ENCODE measurements at places on chromosomes 2 and 18. TPM values are rescaled to one million over a fixed set of nuclear protein-coding genes. Genes with fewer than 3 reads are reported as not detected.

- H3K4me1 ChIP-seq: no peaks in the 10 kb centered on the region
- no peaks in the 10 kb centered on the region for H3K27me3 ChIP-seq
- H3K36me3 ChIP-seq: no peaks in the 10 kb centered on the region
- no peak overlapping the region for H3K4me3 ChIP-seq
- DNase-seq: no peak
Observed at GRCh38 chr2:201344663-201345366, 12.3 kb downstream of the FLACC1 start.

DNA sequence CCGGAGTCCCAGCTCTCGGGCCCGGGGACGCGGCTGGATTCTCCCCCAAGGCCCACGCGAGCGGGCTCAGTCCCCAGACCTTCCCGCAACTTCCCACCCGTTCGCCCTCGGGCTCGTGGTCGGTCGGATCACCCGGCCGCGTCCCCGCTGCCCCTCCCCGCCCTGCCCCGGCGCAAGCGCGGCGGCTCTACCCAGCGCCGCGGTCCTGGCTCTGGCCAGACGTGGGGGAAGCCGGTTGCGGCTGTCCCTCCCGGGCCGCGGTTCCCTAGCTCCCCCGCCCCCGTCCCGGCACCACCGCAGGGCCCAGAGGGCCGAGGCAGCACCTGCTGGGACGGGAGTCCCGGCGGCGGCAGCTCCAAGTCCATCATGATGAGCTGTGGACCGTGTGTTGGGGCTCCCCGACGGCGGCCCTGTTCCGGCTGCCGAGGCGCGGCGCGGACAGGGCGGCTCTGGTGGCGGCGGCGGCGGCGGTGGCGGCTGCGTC is 276 bp downstream of the NFE2L2 start:
- H3K27me3 ChIP-seq: no peaks in the 10 kb centered on the region
- no peak for DNase-seq
- peaks cover 26% of the 10 kb centered on the region for H3K4me1 ChIP-seq
- no peaks in the 10 kb centered on the region for H3K36me3 ChIP-seq
- H3K27ac ChIP-seq: peak overlapping the region; percentile 98

DNA sequence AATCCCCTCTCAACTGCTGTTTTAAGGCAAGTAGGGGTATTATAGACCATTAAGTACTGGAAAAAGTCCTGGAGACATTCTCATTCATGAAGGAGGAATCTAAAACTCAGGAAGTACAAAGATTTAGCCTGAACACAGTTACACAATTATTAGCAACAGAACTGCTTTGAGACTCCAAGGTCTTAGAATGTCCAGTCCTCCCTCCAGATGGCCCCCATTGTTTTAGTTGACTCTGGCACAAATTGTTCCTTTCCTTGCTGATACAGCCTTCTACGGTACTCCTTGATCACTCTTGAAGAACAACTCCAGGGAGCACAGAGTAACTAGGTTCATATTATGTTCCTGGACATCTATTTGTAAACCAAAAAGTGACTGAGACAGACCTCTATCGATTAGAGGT is 210.1 kb upstream of the RND3 start:
- no peak overlapping the region for H3K27ac ChIP-seq
- DNase-seq: no peak
- no peak overlapping the region for H3K4me3 ChIP-seq

DNA sequence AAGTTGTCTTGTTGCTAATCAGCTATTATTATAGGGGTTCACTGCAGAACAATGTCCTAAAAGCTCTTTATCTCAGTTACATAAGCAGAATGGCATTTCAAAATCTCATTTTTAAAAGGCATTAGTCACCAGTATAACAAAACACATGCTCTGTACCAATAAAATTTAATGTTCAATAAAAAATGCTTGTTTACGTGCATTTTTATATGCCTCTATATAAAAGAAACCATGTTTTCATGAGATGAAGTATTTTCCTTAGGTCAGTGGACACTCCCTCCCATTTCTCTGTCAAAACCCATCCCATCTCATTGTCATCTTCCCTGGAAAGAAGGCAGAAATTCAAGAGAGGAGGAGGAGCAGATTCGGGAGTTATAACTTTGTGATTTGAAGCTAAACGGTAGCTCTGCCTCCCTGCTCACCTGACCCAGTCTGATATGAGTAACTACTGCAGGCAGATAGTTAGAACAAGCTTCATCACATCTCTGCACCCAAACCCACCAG is 231.9 kb upstream of the SIX2 start:
- H3K27me3 ChIP-seq: no peaks in the 10 kb centered on the region
- no peaks in the 10 kb centered on the region for H3K36me3 ChIP-seq
- no peak overlapping the region for H3K27ac ChIP-seq
- H3K4me3 ChIP-seq: no peak overlapping the region
- no peak for DNase-seq

- H3K27ac ChIP-seq: no peak overlapping the region
- H3K27me3 ChIP-seq: no peaks in the 10 kb centered on the region
- no peak overlapping the region for H3K4me3 ChIP-seq
- H3K36me3 ChIP-seq: no peaks in the 10 kb centered on the region
- H3K4me1 ChIP-seq: no peaks in the 10 kb centered on the region
- DNase-seq: no peak
Observed at GRCh38 chr18:59469463-59470180, 110.6 kb upstream of the LMAN1 start.

GRCh38 chr2:73939419-73939818 is 12.7 kb downstream of the DGUOK start:
- H3K4me1 ChIP-seq: peaks cover 17% of the 10 kb centered on the region
- H3K27ac ChIP-seq: no peak overlapping the region
- H3K27me3 ChIP-seq: no peaks in the 10 kb centered on the region
- DNase-seq: peak; percentile 55
- H3K36me3 ChIP-seq: no peaks in the 10 kb centered on the region

DNA sequence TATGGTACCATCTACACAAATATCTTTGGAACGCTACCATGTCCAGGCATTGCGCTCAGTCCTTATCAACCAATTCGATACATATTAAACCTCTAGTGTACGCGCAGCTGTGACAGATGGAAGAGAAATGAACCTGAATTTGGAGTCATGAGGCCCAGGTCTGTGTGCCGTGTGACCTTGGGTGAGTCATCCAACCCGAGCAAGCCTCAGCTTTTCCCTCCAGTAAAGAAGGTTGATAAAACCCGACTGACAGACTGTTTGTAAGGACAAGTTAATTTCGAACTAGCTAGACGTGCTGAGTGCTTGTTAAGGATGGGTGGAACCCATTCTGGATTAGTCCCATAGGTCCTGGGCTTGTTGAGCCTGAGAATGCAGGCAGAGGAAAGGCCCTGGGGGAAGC is 28.2 kb downstream of the GREB1 start:
- no peaks in the 10 kb centered on the region for H3K4me1 ChIP-seq
- no peak overlapping the region for H3K4me3 ChIP-seq
- no peaks in the 10 kb centered on the region for H3K36me3 ChIP-seq
- H3K27ac ChIP-seq: no peak overlapping the region
- no peaks in the 10 kb centered on the region for H3K27me3 ChIP-seq

Gene PSMA8
- total RNA-seq: 0.89 TPM

Gene DSC2
- 0.42 TPM for total RNA-seq
